ENCODE measurements at places on chromosomes 12 and 14. TPM values are rescaled to one million over a fixed set of nuclear protein-coding genes. Genes with fewer than 3 reads are reported as not detected.

- DNase-seq, result no peak
Observed at GRCh38 chr14:69037790-69038454, 58.8 kb upstream of the ACTN1 start.

AQP2 gene
- 0.36 TPM for total RNA-seq

DNA sequence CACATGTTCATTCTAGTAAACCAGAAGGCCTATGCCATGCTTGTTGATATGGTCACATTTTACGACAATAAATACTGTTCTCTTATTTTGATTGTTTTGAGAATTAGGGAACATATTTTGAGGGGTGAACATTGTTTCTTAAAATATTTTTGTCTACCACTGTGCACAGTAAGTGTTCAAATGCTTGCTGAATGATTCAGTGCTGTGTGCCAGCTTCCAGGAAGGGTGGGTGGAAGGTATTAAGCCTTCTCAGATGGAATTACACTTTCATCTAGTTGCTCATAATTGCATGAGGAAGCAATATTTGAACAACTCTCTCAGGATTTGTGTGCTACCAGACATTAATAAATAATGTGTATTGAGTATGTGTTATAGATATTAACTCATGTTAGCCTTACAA, 15.5 kb upstream of the TMX1 start:
- DNase-seq, result no peak

TGFB3 gene
- 9.6 TPM for total RNA-seq

ACOT2 gene
- 24.9 TPM for total RNA-seq

DNA sequence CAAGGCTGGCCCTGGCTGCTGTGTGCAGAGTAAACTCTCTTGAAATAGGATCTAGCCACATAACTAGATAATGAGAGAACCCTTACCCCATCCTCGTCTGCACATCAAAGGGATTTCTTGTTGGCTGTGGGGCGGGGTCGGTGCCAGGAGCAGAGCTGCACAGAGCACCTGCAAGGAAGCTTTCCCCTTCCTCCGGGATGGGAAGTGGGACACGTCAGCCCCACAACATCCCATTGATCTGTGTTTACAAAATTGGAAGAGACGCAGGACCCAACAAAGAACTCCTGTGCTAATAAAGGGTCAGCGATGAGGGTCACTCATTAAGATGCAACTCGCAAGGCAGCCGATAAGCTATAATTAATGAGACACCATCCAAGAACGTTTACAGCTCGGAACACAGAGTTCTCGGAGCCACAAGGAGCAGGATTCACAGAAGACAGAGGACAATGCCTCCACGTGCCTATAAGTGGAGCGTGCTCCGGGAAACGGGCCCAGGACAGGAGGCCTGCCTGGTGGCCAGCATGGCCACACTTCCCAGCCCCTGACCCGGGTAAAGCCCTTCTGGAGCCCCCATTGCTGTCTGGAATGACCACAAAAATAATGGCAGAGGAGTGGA, 171.5 kb downstream of the SLC15A4 start:
- DNase-seq, result no peak

GRCh38 chr12:90037740-90038139, 329.1 kb upstream of the ATP2B1 start:
- DNase-seq, result no peak

GRCh38 chr14:89501381-89501780, 84.3 kb upstream of the FOXN3 start:
- DNase-seq, result no peak

LRP1 gene
- 9.0 TPM for total RNA-seq

CHGA gene
- not detected for total RNA-seq

- no peak for DNase-seq
Observed at GRCh38 chr12:77033658-77034536, 31.5 kb downstream of the E2F7 start.

- DNase-seq, result no peak
Observed at GRCh38 chr12:77013091-77013490, 52.3 kb downstream of the E2F7 start.
